Activated T-helper 1 cell treated with anti-CD3 and anti-CD28 coated beads, Interleukin-2, amount 50 U/mL, for 16 hours (primary cell): ENCODE measurements at places on chromosomes 1 and 21.

DNA sequence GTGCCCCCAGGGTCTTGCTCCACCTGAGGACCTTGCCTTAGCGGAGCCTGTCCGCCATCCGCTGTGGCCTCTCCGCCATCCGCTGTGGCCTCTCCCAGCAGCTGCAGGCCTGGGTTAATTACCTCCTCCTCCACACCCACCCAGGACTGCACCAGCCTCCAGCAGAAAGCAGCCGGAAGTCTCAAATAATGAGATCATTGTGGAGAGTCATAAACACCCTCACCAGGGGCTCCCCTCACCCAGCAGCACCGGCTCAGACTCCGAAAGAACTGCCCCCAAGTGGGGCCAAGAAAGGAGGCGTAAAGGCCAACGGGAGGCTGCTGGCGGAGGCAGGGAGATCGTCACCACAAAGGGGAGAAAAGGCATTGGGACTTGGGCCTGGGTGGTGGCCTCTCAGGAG lies 10.7 kb upstream of the GPR153 start:
- DNase-seq = no peak

- no peak for DNase-seq
Measured at GRCh38 chr1:234719454-234720251, 109.7 kb upstream of the IRF2BP2 start.

DNA sequence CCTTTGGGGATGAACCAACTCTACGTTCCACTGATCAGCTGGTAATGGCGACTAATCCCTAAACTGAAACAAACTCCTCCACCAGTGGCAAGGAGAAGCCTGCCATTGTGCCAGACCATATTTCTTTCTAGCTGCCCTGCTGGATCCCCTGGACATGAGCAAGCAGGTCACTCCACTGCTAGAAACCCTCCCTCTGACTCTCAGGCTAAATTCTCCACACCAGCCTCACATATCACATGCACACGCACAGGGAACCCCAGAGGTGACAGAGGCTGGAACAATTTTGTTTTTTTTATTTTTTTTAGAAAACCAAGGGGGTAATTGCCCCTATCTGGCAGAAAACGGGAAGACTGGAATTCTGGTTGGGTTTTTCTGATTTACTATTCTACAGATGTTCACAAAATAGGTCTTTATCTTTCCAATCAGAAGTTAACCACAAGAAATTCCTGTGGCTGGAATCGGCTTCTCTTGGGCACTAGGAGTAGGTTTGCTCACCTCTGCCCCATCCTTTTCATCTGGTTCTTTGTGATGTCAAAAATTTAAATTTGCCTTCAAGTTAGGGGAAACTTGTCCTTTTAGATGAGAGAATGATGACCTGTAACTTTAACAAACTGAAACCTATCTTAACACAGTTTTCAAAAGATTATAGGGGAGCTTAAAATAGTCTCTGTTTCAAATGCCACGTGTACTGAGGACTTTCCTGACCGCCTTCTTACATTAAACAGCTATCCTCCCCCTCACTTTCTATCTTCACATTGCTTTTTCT lies 258.1 kb downstream of the SDCCAG8 start:
- DNase-seq = no peak

GRCh38 chr1:155012026-155012546 lies 9.5 kb downstream of the ZBTB7B start:
- no peak for DNase-seq

- no peak for DNase-seq
Measured at GRCh38 chr1:55751776-55752175, 536.6 kb upstream of the USP24 start.

DNA sequence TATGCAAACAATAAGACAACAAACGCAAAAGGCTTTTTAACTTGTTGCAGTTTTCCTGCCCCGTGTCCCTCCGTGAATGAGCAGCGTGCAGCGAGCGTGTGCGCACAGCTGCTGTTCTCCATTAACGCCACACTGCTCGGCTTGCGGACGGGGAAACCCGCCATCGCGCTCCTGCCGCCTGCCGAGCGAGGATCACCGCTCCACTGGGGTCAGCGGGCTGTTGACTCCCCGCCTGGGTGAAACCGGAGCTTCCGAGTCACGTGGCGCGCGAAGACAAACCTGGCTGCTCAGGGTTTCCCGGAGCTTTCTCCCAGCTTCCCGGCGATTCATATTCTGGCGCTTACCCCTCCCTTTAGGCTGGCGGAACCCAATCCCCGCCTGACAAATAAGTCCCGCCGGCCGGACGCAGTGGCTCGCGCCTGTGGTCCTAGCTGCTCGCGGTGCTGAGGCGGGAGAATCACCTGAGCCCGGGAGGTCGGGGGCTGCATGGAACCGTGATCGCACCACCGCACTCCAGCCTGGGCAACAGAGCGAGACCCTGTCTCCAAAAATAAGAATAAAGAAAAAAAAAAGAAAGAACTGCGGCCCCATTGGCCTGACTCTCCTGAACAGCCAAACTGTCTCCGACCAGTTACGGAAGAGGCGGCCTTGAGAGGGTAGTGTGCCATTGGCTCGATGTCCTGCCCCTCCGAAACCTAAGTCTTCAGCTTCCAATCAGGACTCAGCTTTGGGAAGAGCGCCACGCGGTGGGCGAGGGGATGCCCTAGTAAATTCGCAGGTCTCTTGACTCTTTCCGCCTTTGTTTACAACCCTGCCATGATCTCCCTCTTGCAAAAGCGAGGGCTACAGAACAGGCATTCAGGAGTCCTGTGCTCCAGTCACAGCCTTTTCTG lies at the start of gene CREB3L4:
Gene CREB3L4, plus strand, starts transcription at position 796 of the 893 bp plus-strand sequence. CDS start 624 bp downstream, outside the sequence.
- peak; percentile 62 for DNase-seq

DNA sequence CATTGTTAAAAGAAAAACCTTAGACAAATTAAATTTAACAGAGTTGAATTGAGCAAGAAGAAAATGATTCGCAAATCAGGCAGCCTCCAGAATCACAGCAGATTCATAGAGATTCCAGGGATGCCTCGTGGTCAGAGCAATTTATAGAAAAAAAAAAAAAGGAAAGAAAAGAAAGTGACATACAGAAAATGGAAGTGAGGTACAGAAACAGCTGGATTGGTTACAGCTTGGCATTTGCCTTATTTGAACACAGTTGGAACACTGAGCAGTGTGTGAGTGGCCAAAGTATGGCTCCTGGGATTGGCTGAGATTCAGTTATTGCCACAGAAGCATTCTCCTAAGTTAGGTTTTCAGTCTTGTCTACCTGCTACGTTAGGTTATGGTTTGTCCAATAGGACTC lies 9.1 kb upstream of the C21orf91 start:
- DNase-seq = no peak

DNA sequence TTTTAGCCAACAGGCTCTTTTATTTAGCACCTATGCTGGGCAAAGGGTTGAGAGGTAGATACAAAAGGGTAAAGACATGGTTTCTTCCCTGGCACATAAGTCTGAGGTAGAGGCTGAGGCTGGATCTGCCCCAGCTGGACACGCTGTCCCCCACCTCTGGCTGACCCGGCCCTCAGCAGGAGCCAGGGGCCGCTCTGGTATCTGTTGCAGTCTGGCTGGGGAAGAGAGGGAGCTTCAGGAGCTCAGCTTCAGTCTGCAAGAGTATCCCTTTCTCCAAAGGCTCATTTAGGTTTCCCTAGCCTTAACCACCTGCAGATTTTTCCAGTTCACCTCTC lies 14.2 kb downstream of the BLACAT1 start:
- DNase-seq = no peak

DNA sequence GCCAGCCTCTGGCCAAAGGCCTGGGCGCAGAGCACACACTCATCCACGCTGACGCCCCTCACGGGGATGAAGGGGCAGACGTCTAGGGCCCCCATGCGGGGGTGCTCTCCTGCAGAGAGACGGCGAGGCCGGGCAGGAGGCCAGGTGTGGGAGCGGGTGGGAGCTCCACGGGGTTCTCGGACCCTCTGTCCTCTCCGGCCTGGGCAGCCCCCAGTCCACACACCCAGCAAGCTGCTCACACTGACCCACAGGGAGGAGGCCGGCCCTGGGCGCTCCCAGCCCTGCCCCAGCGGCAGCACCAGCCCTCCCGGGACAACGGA lies 2.5 kb downstream of the FTCD start:
- DNase-seq = no peak

DNA sequence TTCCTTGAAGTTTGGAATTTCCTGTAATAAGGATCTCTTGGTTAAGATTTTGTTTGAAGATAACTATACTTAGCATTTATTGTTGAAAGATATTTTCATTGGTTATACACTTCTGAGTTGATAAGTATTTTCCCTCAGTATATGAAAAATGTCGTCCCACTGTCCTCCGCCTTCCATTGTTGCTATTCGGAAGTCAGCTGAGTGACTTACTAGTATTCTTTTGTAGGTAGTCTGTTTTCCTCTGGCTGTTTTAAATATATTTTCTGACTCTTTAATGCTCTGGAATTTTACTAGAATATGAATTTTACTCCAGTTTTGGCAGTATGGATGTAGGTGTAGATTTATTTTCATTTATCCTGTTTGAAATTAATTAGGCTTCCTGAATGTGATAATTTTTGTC lies 498.7 kb upstream of the NFIA start:
- no peak for DNase-seq

- no peak for DNase-seq
Measured at GRCh38 chr1:3652548-3653285, 401 bp downstream of the TP73 start.

DNA sequence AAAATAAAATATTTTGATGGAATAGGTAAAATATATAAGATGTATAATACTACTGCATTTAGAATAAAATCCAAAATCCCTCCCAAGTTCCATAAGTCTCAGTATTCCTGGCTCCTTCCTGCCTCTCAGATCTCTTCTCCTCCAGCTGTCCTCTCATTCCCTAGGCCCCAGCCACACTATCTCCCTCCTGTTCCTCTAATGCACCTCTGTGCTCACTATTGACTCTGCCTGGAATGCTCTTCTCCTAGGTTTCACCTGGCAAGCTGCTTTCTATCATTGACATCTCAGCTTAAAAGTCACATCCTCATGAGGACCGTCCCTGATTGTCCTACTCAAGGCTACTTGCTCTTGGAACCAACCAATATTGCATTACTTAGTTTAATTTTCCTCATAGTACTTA lies 7.2 kb downstream of the NME7 start:
- DNase-seq = no peak

DNA sequence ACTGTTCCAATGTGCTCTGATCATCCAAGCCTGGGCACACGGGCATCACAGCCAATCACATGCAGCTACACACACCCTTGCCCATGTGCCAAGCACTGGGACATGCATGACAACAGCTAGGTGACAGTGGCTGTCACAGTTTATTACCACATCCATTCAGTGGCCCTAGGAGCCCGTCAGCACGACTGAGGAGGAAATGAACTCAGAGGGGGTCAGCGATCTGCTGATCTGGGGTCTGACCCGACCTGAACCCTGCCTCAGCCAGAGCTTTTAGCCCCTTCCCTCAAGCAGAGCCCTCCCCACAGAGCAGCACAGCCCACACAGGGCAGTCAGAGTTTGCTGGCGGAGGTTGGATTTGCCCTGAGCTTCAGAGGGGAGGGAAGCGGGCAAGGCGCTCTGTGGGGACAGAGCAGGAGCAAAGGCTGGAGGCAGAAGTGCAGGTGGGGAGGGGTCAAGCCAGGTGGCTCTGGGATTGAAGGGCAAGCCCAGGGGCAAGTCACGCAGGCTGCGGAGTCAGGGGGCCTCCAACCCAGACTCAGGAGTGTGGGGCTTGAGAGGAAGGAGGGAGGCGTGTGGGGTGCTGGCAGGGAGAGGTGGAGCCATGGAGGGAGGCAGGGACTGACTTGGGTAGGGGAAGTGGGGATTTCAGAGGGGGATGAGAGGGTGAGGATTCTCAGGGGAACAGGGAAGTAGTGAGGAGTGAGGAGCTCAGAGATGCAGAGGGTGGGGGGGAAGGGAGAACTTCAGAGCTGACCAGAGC lies 10.4 kb downstream of the SH3BGRL3 start:
- DNase-seq = no peak
